Prostate gland (tissue), 2 donors: ENCODE measurements at places on chromosomes 6 and 20.

GRCh38 chr6:33737267-33738026 lies 9.3 kb downstream of the IP6K3 start:
- DNase-seq = no peak
- H3K27ac ChIP-seq = no peak overlapping the region
- no peak overlapping the region for H3K4me3 ChIP-seq
- H3K27me3 ChIP-seq = no peaks in the 10 kb centered on the region

DNA sequence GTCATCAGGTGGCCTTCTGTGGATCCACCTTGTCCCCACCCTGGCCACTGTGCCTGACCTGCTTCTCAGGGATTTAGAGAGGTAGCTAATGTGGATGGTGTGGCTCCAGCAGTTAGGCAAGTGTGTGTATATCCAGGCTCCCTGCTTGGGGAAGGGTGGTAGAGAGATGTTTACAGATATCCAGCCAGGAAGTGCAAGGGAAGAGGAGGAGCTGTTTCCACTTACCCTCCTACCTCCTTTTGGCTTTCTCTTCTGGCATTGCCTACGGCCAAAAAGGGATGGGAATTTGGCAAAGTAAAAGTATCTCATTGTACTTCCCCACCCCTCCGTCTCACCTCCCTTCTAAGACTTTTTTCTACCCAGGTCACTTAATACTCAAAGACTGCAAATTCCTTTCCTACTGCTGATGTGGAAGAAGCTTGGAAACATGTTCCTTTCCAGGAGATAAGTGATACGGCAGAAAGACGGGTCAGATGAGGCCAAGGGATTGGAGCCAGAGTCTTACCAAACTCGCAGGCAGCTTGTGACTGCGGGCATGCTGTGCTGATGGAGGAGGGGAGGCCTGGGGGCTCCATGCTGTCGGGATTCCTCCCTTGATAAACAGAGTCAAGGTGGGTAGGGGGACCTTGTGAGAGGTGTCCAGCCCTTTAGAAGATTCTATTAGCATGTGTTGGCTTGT lies 253.4 kb downstream of the PRL start:
- H3K27ac ChIP-seq = peak overlapping the region; percentile 44
- H3K4me3 ChIP-seq = no peak overlapping the region
- no peaks in the 10 kb centered on the region for H3K4me1 ChIP-seq
- no peaks in the 10 kb centered on the region for H3K36me3 ChIP-seq
- DNase-seq = no peak

- H3K4me3 ChIP-seq = peak overlapping the region; percentile 26
- peak; percentile 47 for DNase-seq
- peak overlapping the region; percentile 64 for H3K27ac ChIP-seq
- no peaks in the 10 kb centered on the region for H3K36me3 ChIP-seq
- no peaks in the 10 kb centered on the region for H3K4me1 ChIP-seq
Observed at GRCh38 chr6:27157459-27158315, 89.8 kb upstream of the PRSS16 start.

GRCh38 chr6:16148498-16148897 lies 19.6 kb downstream of the MYLIP start:
- no peaks in the 10 kb centered on the region for H3K4me1 ChIP-seq
- peaks cover 10% of the 10 kb centered on the region for H3K36me3 ChIP-seq
- no peak overlapping the region for H3K27ac ChIP-seq
- H3K27me3 ChIP-seq = no peaks in the 10 kb centered on the region
- no peak for DNase-seq
- no peak overlapping the region for H3K4me3 ChIP-seq

GRCh38 chr6:154715446-154715845 lies 17.8 kb upstream of the SCAF8 start:
- no peak overlapping the region for H3K27ac ChIP-seq
- no peak for DNase-seq
- no peak overlapping the region for H3K4me3 ChIP-seq
- H3K4me1 ChIP-seq = no peaks in the 10 kb centered on the region
- H3K27me3 ChIP-seq = no peaks in the 10 kb centered on the region

- no peak overlapping the region for H3K4me3 ChIP-seq
- no peaks in the 10 kb centered on the region for H3K36me3 ChIP-seq
- no peaks in the 10 kb centered on the region for H3K4me1 ChIP-seq
- no peak for DNase-seq
- no peaks in the 10 kb centered on the region for H3K27me3 ChIP-seq
Observed at GRCh38 chr6:148548749-148549140, 198.1 kb upstream of the UST start.

- no peaks in the 10 kb centered on the region for H3K4me1 ChIP-seq
- H3K4me3 ChIP-seq = peak within 1 kb of the TSS; percentile 31
- DNase-seq = no peak
- no peaks in the 10 kb centered on the region for H3K36me3 ChIP-seq
- H3K27me3 ChIP-seq = peaks cover 6% of the 10 kb centered on the region
Observed at GRCh38 chr20:38805502-38805957, at the start of gene PPP1R16B. Gene PPP1R16B, plus strand, starts transcription at chr20:38805697. Its CDS starts 30,229 bp downstream, at chr20:38835926.

DNA sequence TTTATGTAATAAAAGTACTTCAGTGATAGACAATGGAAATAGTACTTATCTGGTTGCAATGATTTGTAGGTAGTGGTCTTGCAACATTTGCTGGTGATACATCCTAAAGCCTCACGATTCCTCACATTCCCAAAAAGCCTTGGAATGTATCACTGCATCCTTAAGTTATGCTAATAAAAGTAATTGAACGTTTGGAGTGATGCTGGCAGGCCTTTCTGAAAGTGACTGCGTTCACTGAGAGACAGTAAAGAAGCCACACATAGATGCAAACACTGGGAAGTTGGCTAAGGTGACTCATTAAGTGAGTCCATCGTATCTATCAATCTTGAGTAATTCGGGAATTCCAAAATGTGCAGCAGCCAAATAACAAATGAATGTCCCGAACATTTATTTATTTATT lies 444.1 kb upstream of the SOX4 start:
- H3K4me1 ChIP-seq = no peaks in the 10 kb centered on the region
- no peak overlapping the region for H3K27ac ChIP-seq
- no peaks in the 10 kb centered on the region for H3K27me3 ChIP-seq
- DNase-seq = no peak
- H3K36me3 ChIP-seq = no peaks in the 10 kb centered on the region
